Activated CD8-positive, alpha-beta memory T cell treated with anti-CD3 and anti-CD28 coated beads, Interleukin-2, amount 10 ng/mL, durations not matched to agents 7 days and 5 days (primary cell): ENCODE measurements at places on chromosomes 5 and 9. TPM values are rescaled to one million over a fixed set of nuclear protein-coding genes. Genes with fewer than 3 reads are reported as not detected.
A peak's percentile ranks its signal among the peaks of the same experiment; 100 is the strongest.

DNA sequence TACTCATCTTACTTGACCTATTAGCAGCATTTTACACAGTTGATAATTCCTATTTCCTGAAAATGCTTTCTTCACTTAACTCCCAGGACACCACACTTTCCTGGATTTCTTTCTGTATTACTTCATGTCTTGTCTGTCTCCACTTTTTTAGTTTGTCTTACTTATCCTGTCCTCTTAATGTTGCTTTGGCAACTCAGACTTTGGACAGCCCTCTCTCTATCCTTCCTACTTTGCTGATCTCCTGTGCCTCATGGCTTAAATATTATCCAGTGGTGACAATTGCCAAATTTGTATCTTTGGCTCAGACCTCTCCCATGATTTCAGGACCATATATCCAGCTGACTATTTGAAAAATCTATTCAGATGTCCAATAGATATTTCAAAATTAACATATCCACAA, 39.8 kb upstream of the NUDT12 start:
- no peak for DNase-seq
- no peaks in the 10 kb centered on the region for H3K36me3 ChIP-seq
- H3K4me1 ChIP-seq, result no peaks in the 10 kb centered on the region
- no peaks in the 10 kb centered on the region for H3K27me3 ChIP-seq

DNA sequence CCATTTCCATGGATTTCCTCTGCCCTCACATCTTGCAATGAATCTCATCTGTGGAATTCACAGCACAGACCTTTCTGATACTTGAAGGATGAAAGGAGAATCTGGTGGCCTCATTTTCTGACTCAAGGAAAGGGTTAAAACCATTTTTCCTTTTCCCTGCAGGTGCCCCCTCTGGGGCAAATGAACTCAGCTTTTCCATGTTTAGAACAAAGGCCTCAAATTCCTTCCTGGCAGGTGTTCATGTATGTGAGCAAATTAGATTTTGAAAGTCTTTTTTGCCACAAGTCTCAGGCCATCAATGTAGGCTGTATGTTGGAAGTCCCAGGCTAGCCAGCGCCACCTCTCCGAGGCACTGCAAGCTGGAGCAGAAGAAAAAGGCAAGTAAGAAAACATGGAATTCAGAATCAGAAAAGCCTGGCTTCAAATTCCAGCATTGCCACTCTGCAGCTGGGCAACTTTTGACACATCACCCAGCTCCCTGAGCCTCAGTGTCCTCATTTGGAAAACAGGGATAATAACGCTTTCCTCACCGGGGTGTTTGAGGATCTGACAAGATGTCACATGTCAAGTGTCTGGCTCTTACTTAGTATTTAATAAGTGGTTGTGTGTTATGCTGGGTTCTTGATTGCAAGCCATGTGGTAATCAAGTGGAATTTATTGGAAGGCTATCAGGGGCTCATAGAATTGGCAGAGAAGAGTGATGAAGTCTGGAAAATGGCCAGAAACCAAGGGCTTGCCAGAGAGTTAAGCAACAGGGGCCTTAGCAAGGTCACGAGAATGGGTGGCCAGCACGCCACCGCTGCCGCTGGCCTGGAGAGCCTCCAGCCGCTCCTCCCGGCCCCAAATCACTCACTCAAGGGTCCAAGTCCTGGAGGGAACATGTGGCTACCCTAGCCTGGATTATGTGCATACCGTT, 48.4 kb upstream of the SMIM23 start:
- no peak overlapping the region for H3K27ac ChIP-seq
- DNase-seq, result no peak
- H3K36me3 ChIP-seq, result no peaks in the 10 kb centered on the region
- H3K4me1 ChIP-seq, result no peaks in the 10 kb centered on the region
- H3K4me3 ChIP-seq, result no peak overlapping the region

DNA sequence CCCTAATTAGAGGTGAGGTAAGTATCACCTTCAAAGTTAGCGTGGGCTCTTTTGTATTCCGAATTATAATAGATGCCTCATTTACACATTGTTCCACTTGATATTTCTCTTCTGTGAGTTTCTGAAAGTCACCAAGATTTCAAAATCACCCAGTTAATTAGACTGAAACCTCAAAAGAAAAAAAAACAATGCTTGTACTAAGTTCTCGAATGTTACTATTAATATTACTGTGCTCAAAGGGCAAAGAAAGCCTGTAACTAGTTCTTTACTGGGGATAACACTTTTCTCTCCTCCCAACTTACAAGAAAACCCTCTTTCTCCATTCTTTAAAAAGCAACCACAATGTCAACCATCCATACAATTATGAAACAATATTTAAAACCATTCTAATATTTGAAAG, 98.5 kb downstream of the STRBP start:
- DNase-seq, result no peak
- no peaks in the 10 kb centered on the region for H3K4me1 ChIP-seq
- H3K36me3 ChIP-seq, result no peaks in the 10 kb centered on the region
- no peak overlapping the region for H3K4me3 ChIP-seq
- H3K27ac ChIP-seq, result no peak overlapping the region
- H3K27me3 ChIP-seq, result no peaks in the 10 kb centered on the region

GRCh38 chr9:123669346-123669745, 260.6 kb downstream of the DENND1A start:
- H3K4me3 ChIP-seq, result no peak overlapping the region
- no peak overlapping the region for H3K27ac ChIP-seq
- H3K4me1 ChIP-seq, result no peaks in the 10 kb centered on the region
- peaks cover 27% of the 10 kb centered on the region for H3K36me3 ChIP-seq

DNA sequence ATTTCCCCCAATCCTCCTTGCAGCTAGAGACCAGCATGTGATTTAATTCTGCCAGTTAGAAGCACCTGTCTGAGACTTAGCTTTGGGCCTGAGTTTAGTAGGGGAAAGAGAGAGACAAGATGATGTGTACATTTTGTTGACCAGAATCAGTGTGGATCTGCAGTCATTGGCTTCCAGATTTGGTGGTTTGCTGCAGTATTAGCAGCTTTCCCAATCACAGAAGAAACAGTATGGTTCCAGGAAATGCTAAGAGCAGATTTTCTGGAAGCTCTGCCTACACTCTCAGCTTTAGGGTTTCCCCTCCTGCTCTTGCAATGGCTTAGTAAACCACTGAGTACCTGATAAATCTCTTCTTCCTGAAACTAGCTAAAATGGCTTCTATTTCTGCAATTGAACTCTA, 48.8 kb upstream of the FREM1 start:
- H3K27ac ChIP-seq, result no peak overlapping the region
- H3K4me1 ChIP-seq, result peaks cover 8% of the 10 kb centered on the region
- H3K27me3 ChIP-seq, result no peaks in the 10 kb centered on the region

DNA sequence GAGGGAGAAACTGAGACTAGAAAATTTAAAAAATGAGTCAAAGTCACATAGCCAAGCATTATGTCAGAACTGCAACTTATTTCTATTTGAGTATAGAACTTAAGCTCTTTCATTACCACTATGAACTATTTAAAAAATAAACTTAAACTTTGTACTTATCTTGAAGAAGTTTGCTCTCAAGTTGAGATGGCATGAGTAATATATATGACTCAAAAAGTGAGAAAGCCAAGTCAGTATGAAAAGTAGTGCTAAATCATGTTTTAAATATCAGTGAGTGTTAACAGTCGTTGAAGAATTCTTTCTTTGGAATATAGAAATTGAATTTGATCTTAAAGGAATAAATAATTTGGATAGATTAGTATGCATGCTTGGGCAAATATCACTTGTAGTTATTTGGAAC, 36.3 kb upstream of the CDH10 start:
- no peaks in the 10 kb centered on the region for H3K36me3 ChIP-seq
- H3K4me3 ChIP-seq, result no peak overlapping the region
- no peaks in the 10 kb centered on the region for H3K4me1 ChIP-seq
- H3K27ac ChIP-seq, result no peak overlapping the region
- H3K27me3 ChIP-seq, result no peaks in the 10 kb centered on the region

- H3K4me1 ChIP-seq, result no peaks in the 10 kb centered on the region
- no peak overlapping the region for H3K27ac ChIP-seq
- H3K4me3 ChIP-seq, result no peak overlapping the region
- peaks cover 27% of the 10 kb centered on the region for H3K27me3 ChIP-seq
Observed at GRCh38 chr9:38271666-38272241, 120.7 kb upstream of the ALDH1B1 start.

DNA sequence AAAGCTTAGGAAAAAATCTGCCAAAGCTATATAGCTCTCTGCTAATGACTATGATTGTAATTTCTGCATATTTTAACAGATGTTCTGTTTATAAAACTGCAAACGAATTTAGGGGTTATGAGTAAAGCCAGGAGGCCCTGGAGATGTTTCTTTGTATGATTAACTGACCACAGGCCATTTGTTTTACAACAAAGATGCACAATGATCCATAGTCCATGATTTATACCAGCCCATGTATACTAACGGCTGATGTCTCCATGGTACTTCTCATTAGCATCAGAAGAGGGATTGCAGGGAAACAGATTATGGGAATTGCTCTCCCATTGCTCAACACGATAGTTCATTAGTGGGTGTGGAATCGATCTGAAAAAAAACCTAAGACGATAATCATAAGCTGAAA, 78.9 kb downstream of the PPP2R2B start:
- H3K4me3 ChIP-seq, result no peak overlapping the region
- no peak for DNase-seq
- H3K4me1 ChIP-seq, result peaks cover 29% of the 10 kb centered on the region
- H3K27ac ChIP-seq, result no peak overlapping the region
- peaks cover 5% of the 10 kb centered on the region for H3K36me3 ChIP-seq

GRCh38 chr5:81856948-81857928, 106.3 kb upstream of the SSBP2 start:
- no peak for DNase-seq
- H3K36me3 ChIP-seq, result no peaks in the 10 kb centered on the region
- no peak overlapping the region for H3K4me3 ChIP-seq
- H3K27ac ChIP-seq, result no peak overlapping the region
- no peaks in the 10 kb centered on the region for H3K27me3 ChIP-seq

DNA sequence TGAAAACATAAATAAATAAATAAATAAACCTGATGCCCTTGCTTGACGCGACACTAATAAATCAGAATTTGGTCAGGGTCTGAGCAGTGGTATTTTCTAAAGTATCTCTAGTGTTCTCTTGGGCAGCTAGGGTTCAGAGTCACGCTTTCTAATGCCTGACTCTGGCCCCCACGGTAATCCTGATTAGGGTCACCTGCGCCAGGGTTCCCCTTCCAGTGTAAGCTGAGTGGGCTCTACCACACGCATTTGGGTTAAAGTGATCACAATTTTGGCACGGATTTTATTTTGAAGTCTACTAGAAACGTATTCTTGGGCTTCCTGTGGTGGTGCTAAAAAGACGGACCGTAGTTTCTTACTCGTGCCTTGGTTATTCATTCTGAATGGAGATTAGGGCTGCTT, 651 bp downstream of the TTC1 start:
- peak overlapping the region; percentile 98 for H3K27ac ChIP-seq
- no peaks in the 10 kb centered on the region for H3K27me3 ChIP-seq
- H3K36me3 ChIP-seq, result peaks cover 17% of the 10 kb centered on the region
- peak overlapping the region; percentile 94 for H3K4me3 ChIP-seq
- peaks cover 25% of the 10 kb centered on the region for H3K4me1 ChIP-seq
- no peak for DNase-seq

- no peak overlapping the region for H3K27ac ChIP-seq
- no peaks in the 10 kb centered on the region for H3K27me3 ChIP-seq
- no peak overlapping the region for H3K4me3 ChIP-seq
- H3K36me3 ChIP-seq, result no peaks in the 10 kb centered on the region
- DNase-seq, result no peak
Observed at GRCh38 chr5:52069997-52070396, 686.7 kb downstream of the ISL1 start.

DNA sequence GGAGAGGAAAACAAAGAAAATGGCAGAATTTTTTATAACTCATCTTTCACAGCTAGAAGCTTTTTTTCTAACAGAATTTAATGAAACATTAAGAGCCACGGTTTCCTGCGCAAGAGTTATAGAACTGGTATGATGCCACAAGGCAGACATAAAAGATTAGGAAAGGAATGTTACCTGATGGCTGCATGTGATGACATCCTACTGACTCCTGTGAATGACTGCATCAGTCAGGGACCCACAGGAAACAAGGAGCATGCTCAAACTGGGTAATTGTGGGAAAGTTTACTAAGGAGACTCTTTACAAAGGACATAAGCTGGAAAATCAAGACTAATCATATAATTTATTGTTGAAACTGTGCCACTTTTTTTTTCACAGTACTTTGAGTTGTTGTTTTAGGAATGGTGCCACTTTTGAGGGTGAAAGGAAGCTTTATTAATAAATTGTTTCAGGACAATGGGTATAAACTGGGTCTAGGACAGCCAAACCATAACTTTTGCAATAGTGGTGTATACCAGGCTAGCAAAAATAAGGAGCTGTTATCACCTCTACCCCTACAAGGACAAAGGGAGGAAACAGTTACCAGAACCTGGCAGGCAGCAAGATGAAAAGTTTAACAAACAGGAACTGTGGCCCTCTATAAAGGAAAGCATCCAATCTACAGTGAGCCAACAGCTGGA, 5.1 kb upstream of the TSLP start:
- no peak overlapping the region for H3K27ac ChIP-seq
- no peaks in the 10 kb centered on the region for H3K36me3 ChIP-seq
- peaks cover 6% of the 10 kb centered on the region for H3K4me1 ChIP-seq
- H3K4me3 ChIP-seq, result no peak overlapping the region
- peaks cover 74% of the 10 kb centered on the region for H3K27me3 ChIP-seq

GRCh38 chr9:136722093-136722968, 10.0 kb downstream of the DIPK1B start:
- H3K27ac ChIP-seq, result no peak overlapping the region
- no peak overlapping the region for H3K4me3 ChIP-seq
- H3K36me3 ChIP-seq, result peaks cover 30% of the 10 kb centered on the region
- peaks cover 27% of the 10 kb centered on the region for H3K4me1 ChIP-seq
- H3K27me3 ChIP-seq, result no peaks in the 10 kb centered on the region

DNA sequence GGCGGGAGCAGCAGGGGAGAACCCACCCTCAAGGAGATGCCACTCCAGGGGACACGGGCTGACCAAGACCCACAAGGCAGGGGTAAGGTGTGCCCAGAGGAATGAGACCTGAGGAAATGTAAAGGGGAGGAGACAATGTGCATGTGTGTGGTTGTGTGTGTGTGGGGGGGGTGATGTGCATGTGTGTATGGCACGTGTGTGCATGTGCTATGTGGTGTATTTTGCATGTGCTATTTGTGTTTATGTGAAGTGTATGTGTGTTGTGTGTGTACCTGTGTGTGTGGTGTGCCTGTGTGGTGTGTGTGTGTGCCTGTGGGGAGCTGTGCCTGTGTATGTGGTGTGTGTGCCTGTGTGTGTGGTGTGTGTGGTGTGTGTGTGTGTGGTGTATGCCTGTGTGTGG, 33.5 kb upstream of the FCN2 start:
- no peak overlapping the region for H3K4me3 ChIP-seq
- H3K36me3 ChIP-seq, result no peaks in the 10 kb centered on the region
- H3K4me1 ChIP-seq, result no peaks in the 10 kb centered on the region

GRCh38 chr5:96856371-96856770, 19.9 kb upstream of the ERAP2 start:
- DNase-seq, result no peak
- peaks cover 11% of the 10 kb centered on the region for H3K27me3 ChIP-seq
- no peaks in the 10 kb centered on the region for H3K36me3 ChIP-seq
- no peak overlapping the region for H3K4me3 ChIP-seq

The TTC23L gene
- not detected for total RNA-seq

The MYMK gene
- total RNA-seq, result not detected
